ENCODE measurements at places on chromosomes 11 and 22. TPM values are rescaled to one million over a fixed set of nuclear protein-coding genes. Genes with fewer than 3 reads are reported as not detected.
A peak's percentile ranks its signal among the peaks of the same experiment; 100 is the strongest.

- no peak for DNase-seq
- H3K36me3 ChIP-seq: no peaks in the 10 kb centered on the region
- peaks cover 12% of the 10 kb centered on the region for H3K4me1 ChIP-seq
Observed at GRCh38 chr11:68412593-68413475, 47.7 kb upstream of the PPP6R3 start.

- no peak overlapping the region for H3K27ac ChIP-seq
- no peaks in the 10 kb centered on the region for H3K27me3 ChIP-seq
- no peak overlapping the region for H3K4me3 ChIP-seq
- H3K4me1 ChIP-seq: peaks cover 5% of the 10 kb centered on the region
- DNase-seq: no peak
- H3K36me3 ChIP-seq: peaks cover 5% of the 10 kb centered on the region
Observed at GRCh38 chr22:37491559-37492427, 5.6 kb upstream of the MFNG start.

GRCh38 chr11:84819537-84819936 is 807.6 kb downstream of the DLG2 start:
- H3K36me3 ChIP-seq: no peaks in the 10 kb centered on the region
- no peak overlapping the region for H3K4me3 ChIP-seq
- no peak overlapping the region for H3K27ac ChIP-seq
- DNase-seq: no peak
- no peaks in the 10 kb centered on the region for H3K27me3 ChIP-seq

DNA sequence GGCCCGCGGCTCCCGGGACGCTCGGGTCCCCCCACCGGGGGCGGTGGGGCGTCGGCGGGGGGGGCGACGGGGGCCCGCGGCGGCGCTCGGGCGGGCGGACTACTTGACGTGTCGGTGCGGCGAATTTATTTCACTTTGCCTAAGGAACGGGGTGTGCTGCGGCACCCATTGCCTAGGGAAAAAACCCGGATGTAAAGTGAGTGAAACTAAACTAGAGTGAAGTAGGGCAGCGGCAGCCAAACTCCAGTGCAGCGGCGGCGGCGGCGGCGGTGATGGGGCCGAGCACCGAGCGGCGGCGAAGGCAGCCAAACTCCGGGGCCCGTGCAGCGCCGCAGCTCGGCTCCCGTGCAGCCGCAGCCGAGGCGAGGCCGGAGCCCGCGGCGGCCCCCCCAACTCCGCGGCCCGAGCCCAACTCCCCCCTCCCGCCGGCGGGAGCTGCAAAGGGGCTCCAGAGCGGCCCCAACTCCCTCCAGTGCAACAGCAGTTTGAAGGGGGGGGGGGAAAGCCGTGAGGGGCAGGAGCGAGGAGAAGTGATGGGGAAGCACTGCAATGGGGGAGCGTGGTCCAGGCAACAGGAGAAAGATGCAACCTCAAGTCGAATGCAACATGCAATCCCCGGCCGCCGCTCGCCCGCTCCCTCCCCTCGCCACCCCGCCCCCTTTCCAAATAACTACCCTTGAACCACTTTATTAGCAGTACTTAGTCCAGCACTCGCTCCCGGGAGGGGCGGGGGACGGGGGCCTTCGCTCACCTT is 647 bp upstream of the PHF21A start:
- H3K4me3 ChIP-seq: peak overlapping the region; percentile 91
- peak; percentile 85 for DNase-seq
- no peaks in the 10 kb centered on the region for H3K27me3 ChIP-seq
- H3K36me3 ChIP-seq: no peaks in the 10 kb centered on the region
- peaks cover 5% of the 10 kb centered on the region for H3K4me1 ChIP-seq

MPEG1 gene
- total RNA-seq: 4.6 TPM

DNA sequence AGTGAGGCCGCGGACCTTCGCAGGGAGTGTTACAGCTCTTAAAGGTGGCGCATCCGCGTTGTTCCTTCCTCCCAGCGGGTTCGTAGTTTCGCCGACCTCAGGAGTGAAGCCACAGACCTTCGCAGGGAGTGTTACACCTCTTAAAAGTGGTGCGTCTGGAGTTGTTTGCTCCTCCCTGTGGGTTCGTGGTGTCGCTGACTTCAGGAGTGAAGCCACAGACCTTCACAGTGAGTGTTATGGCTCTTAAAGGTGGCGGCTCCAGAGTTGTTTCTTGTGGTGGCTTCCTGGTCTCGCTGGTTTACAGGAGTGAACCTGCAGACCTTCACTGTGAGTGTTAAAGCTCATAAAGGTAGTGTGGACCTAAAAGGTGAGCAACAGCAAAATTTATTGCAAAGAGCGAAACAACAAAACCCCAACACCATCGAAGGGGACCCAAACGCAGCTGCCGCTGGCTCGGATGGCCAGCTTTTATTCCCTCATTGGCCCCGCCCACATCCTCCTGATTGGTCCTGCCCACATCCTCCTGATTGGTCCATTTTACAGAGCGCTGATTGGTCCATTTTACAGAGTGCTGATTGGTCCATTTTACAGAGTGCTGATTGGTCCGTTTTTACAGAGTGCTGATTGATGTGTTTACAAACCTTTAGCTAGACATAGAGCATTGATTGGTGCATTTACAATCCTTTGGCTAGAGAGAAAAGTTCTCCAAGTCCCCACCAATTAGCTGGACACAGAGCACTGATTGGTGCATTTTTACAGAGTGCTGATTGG is 1.2 kb upstream of the TMEM45B start:
- DNase-seq: no peak
- H3K4me1 ChIP-seq: no peaks in the 10 kb centered on the region
- no peak overlapping the region for H3K4me3 ChIP-seq
- peaks cover 16% of the 10 kb centered on the region for H3K27me3 ChIP-seq

DNA sequence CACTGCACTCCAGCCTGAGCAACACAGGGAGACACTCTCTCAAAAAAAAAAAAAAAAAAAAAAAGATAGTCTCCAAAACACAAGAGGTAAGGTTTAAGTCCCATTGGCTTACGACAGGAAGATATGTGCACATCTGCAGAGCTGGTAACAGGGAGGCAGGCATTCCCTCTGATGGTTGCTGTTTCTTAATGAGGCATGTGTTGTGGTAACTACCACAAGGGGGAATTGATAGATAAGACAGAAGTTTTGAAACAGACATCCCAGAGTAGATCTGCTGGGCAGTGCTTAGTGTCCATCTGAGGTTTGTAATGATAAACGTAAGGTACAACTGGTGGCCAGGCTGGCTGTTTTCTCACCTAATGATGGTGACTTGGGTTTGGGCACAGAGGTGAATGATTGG is 4.7 kb downstream of the EIF1AD start:
- no peaks in the 10 kb centered on the region for H3K36me3 ChIP-seq
- no peak overlapping the region for H3K4me3 ChIP-seq
- no peaks in the 10 kb centered on the region for H3K27me3 ChIP-seq
- H3K4me1 ChIP-seq: peaks cover 10% of the 10 kb centered on the region

IL18 gene
- total RNA-seq: 18.1 TPM

DNA sequence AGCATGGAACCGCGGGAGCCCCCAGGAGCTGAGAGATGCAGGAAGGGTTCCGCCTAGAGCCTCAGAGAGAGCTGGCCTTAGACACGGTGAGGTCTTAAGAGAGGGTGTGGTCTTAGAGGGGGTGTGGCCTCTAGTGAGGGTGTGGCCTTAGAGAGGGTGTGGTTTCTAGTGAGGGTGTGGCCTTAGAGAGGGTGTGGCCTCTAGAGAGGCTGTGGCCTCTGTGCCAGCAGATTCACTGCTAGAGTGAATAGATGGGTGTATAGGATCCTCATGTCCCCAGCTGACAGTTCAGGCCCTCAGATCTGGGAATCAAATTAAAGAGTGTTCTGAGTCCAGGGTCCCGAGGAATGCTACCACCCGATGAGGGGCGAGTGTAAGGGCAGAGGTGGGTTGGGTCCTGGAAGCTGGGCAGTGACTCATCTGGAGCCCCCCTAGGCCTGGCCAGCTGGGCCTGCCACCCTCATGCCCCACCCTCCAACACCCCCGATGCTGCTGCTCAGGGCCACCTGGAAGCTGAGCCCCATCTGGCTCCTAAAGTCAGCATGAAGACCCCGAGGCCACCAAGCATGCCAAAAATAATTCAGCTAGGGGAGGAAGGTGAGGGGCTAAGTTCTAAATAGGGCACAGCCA is 49.5 kb downstream of the IGF2 start:
- H3K36me3 ChIP-seq: no peaks in the 10 kb centered on the region
- no peak for DNase-seq
- H3K4me3 ChIP-seq: no peak overlapping the region
- no peaks in the 10 kb centered on the region for H3K4me1 ChIP-seq
- H3K27me3 ChIP-seq: peaks cover 5% of the 10 kb centered on the region
- no peak overlapping the region for H3K27ac ChIP-seq

RAG2 gene
- not detected for total RNA-seq

- no peaks in the 10 kb centered on the region for H3K36me3 ChIP-seq
- peaks cover 12% of the 10 kb centered on the region for H3K4me1 ChIP-seq
- DNase-seq: peak; percentile 92
- peak within 1 kb of the TSS; percentile 76 for H3K27ac ChIP-seq
- H3K4me3 ChIP-seq: peak within 1 kb of the TSS; percentile 7
Observed at GRCh38 chr22:37244114-37244921, at the start of gene RAC2. Gene RAC2 (minus strand): TSS chr22:37244269. CDS start chr22:37244148, 121 bp downstream.

- H3K27me3 ChIP-seq: no peaks in the 10 kb centered on the region
- no peaks in the 10 kb centered on the region for H3K36me3 ChIP-seq
- no peak overlapping the region for H3K4me3 ChIP-seq
- DNase-seq: no peak
Observed at GRCh38 chr11:19537803-19538453, 174.7 kb upstream of the NAV2 start.

DNA sequence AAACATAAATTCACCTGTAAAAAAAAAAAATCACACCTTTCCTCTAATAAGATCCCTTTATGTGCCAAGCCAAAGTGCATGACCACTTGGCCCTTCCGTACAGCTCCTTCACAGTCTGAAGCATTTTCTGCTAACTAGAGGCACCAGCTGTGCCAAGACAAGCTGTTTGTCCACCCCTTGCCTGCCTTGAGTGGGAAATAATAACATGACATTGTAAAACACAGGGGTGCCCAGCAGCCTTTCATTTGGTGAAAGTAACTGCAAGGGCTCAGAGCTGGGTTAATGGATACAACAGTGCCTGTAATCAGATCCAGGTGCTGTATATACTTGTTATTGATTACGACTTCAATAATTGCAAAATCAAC is 59.2 kb downstream of the DDIAS start:
- no peaks in the 10 kb centered on the region for H3K36me3 ChIP-seq
- no peak for DNase-seq
- peak overlapping the region; percentile 35 for H3K27ac ChIP-seq
- no peaks in the 10 kb centered on the region for H3K27me3 ChIP-seq

DNA sequence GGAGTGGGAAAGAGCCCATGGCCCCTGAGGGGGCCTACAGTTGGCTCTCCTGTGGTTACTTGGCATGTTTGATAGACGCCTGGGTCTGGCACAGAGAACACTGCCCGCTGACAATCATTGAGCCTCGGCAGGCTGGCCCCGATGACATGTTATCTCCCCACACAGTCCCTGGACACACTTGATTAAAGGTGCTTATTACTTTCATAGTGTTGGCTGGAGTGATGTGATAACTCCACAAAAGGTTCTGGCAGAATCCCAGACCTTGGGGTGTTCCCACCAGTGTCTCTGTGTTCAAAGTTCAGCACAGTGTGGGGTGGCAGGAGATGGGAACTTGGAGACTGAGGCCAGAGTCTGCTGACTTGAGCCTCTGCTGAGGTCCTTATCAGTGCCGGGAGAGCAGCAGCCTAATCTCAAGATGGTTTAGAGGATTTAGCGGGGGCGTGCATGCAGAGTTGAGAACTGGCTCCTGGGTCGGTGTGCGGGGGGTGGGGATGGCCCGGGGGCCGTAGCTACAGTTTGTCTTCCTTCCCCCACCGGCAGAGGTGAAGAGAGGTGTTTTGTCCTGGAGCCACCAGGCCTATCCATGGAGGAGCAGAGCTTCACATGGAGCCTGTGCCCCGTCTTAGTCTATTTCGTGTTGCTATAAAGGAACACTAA is 22.5 kb downstream of the PARVB start:
- H3K4me1 ChIP-seq: no peaks in the 10 kb centered on the region
- no peak overlapping the region for H3K27ac ChIP-seq
- DNase-seq: no peak
- no peaks in the 10 kb centered on the region for H3K36me3 ChIP-seq
- no peak overlapping the region for H3K4me3 ChIP-seq
- no peaks in the 10 kb centered on the region for H3K27me3 ChIP-seq

E2F8 gene
- 1.2 TPM for total RNA-seq

Data from transverse colon (tissue), 4 donors.